Amniotic stem cell (primary cell): ENCODE measurements at places on chromosomes 2 and 18.

DNA sequence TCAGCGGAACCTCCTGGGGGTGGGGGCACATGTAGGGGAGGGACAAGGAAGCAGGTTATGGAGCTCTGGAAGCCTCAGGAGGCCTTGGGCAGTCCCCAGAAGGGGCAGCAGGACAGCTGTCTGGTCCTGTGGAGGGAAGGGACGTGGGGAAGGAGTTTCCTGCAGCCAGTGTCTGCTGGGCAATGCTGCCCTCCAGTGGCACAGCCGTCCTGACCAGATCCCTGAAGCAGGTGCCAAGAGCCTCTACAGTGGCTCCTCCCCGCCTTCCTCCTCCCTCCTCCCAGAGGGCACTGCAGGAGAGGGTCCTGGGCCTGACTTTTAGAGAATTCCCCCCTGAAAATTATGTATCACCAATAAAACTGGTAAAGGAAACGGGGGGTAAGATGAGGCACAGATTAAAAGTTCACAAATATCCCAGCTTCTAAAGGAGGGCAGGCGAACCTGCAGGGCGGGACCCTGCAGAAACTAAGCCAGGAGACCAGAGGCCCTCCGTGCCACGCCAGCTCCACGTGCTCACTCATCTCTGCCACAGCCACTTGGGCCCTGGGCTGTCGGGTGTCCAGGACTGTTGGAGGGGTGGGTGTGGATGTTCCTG, 258.5 kb downstream of the TWIST2 start:
- DNase-seq: peak; percentile 7

- no peak for DNase-seq
Measured at GRCh38 chr2:41337956-41338355, 709.9 kb upstream of the PKDCC start.

DNA sequence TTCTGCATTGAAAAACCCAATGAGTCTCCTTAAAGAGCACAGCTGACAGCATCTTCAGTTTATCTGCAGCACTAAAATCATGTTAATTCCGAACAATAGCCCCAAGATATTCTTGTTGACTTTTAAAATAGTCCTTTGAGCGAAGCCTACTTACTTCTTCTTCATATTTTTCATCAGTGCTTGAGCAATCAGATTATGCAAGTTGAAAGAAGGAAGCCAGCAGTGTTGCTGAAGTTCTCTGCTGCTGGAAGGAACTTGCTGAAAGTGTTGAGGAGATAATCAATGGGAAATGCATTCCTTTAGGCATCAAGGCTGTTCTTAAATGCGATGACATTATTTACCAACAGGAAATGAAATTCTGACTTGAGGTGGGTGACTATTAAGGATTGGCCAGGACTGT, 105.9 kb upstream of the SNTG2 start:
- DNase-seq: no peak

DNA sequence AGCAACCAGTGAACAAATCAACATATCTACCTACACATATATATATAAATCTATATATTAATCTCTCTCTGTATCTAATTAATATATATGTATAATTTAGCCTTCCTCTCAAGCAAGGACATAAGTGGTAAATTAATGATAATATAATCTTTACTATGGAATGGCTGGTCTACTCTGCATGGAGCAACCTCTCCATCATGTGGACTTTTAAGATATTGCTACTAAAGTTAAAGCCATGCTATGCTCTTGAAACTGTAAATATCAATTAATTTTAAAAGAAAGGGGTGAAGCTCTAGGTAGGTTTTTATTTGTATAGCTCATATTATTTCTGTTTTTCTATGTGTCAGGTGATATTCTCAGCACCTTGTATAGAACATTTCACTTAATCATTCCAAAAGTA, 147.0 kb downstream of the PPP1R1C start:
- DNase-seq: no peak

DNA sequence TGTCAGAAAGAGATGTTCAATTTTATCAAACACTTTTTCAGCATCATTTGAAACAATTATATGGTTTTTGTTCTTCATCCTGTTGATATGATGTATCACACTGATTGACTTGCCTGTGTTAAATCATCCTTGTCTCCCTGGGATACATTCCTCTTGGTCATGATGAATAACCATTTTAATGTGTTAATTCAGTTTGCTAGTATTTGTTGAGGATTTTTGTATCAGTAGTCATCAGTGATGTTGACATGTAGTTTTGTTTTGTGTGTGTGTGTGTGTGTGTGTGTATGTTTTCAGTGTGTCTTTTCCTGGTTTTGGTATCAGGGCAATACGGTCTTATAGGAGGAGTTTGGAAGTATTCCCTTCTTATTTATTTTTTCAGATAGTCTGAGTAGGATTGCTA, 325.4 kb downstream of the ZNF804A start:
- DNase-seq: no peak

DNA sequence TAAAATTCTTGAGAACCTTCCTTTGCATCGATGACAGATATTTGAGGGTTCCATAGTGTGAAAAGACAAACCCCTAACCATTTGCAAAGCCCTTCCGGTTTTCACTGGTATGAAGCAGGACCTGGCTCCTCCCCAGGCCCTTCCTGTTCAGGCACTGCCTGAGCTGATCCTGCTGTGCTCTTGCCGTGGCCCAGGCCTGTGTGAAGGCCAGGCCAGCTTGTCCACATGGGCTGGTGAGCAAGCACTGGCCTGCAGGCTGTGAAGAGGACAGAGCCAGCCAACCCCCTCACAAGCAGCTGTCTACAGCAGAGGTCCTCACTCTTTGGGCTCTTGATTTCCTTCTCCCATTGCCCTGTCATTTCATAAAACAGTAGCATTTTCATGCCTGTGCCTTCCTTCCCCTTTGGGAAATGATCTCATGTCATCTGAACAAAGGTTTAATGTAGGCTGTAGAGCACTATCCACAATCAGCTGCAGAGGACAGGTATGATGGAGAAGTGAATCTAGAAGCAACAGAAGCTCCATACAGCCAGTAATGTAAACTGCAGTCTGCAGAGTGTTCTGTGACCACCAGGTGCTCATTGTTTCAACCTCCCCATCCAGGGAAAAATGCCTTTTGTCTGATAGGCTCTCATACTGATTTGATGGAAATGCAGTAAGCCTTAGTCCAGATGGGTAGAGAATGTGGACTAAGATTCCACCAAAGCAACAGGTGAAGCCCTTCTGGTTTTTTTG, 19.8 kb downstream of the MPHOSPH10 start:
- no peak for DNase-seq

GRCh38 chr18:78561757-78562510, 417.7 kb upstream of the SALL3 start:
- no peak for DNase-seq

DNA sequence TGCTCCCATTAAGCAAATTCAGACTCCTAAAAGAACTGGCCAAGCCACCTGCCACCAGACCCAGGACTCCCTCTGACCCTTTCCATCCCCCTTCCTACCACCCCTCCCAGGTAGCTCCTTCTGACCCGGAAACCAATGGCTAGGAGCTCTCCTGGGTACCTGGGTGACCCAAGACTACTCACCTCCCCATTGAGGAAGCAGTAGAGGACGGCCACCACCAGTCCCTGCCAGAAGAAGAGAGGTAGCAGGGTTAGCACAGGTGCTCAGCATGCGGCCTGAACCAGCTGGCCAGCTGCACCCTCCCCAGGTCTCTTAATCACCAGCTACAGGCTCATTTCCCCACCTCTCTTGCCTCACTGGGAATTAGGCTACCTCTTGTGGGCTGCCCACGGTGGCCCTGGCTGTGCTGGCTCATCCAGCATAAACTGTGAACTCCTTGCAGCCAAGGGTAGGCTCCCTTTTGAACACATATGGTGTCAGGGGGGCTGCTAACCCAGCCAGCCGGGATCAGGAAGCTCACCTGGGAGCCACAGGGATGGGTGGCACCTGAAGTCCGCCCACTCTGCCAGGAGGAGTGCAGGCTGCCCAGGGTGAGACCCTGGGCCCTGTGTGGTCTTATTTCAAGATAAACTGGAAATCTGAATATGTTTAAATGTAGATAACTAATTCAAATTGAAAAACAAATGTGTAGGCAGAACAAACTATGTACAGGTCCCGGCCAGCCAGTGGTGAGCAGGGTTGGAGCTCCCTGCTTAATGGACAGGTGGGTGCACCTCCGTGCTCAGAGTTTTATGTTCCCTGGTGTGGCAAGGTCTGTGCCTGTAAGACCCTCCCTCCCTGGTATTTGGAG, 9.9 kb downstream of the TMEM37 start:
- no peak for DNase-seq

DNA sequence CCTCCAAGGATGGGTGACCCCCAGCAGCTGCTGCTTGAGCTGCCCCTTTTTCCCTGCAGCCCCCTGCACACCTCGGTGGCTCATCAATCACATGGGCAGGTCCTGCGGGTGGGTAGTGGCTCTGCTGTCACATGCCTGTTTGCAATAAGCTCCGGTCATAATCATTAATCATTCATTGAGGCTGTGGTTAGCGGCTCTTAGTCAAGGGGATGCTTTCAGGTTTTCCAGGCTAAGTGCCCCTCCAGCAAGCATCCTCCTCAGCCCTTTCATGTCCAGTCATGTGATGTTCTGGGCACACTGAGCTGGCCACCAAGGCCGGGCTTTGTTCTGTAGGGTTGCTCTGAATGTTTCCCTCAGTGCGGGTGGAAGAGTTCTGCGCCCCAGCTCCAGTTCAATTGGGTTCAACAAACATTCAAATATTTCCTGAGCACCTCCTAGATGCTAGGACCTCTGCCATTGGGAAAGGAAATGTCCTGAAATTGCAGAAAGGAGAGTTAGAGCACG, 96.4 kb upstream of the LDAH start:
- no peak for DNase-seq

DNA sequence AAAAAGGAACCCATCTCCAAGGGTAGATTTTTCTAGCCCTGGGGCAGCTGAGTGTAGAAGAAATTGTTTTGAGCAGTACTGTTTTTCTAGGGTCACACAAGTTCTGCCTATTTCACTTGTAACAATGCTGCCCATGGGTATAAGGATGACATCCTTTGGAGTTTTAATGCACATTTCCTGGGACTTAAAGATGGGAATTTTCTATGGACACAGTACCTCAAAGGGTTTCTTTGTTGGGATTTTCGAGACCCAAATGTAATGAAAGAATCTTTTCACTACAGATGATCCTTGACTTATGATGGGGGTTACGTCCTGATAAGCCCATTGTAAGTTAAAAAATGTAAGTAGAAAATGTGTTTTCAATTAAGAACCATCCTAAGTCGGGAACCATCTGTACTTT, 31.8 kb downstream of the CDC42EP3 start:
- DNase-seq: no peak

DNA sequence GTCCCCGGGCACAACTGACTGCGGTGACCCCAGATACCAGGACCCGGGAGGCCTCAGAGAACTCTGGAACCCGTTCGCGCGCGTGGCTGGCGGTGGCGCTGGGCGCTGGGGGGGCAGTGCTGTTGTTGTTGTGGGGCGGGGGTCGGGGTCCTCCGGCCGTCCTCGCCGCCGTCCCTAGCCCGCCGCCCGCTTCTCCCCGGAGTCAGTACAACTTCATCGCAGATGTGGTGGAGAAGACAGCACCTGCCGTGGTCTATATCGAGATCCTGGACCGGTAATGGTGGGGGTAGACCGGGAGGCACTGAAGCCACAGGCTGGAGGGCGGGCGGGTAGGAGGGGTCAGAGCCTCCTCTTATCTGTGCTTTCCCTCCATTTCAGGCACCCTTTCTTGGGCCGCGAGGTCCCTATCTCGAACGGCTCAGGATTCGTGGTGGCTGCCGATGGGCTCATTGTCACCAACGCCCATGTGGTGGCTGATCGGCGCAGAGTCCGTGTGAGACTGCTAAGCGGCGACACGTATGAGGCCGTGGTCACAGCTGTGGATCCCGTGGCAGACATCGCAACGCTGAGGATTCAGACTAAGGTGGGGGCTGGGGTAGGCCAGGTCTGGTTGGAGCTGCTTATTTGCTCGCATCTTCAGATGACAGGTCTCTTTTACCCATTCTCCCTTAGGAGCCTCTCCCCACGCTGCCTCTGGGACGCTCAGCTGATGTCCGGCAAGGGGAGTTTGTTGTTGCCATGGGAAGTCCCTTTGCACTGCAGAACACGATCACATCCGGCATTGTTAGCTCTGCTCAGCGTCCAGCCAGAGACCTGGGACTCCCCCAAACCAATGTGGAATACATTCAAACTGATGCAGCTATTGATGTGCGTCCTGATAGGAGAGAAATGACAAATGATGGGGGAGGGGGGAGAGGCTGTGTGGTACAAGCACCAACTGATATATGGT, 780 bp downstream of the HTRA2 start:
- no peak for DNase-seq

DNA sequence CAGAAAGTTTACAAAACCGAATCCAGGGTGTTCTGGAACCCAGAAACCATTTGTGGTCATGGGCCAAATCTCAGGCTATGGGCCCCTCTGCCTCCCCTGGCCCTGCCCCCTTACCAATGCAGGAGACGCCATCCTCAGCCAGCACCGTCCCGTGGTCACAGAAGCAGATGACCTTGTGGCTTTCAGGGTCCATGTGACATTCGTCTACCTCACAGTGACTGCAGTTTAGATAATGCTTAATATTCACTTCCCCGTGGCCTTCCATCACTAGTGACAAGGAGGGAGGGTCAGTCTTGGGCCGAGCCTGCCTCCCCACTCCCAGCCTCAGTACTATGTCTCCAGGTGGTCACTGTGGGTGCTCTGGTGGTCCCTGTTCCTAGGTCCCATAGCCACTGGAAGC, 111.6 kb downstream of the CLIP4 start:
- no peak for DNase-seq

DNA sequence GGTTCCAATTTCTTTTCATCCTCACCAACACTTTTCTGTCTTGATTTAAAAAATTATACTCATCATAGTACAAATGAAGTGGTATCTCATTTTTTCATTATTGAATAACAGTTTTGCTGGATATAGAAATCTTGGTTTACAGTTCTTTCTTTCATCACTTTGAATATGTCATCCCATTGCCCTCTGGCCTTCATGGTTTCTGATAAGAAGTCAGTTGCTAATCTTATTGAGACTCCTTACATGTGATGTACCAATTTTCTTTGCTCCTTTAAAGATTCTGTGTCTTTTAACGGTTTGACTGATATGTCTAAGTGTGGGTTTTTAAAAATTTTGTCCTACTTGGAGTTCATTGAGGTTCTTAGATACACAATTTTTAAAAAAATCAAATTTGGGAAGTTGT, 35.0 kb downstream of the SLC3A1 start:
- DNase-seq: no peak
